ENCODE measurements at places on chromosomes 3 and 15. TPM values are rescaled to one million over a fixed set of nuclear protein-coding genes. Genes with fewer than 3 reads are reported as not detected.

The PLA2G4E gene
- 0.08 TPM for total RNA-seq

DNA sequence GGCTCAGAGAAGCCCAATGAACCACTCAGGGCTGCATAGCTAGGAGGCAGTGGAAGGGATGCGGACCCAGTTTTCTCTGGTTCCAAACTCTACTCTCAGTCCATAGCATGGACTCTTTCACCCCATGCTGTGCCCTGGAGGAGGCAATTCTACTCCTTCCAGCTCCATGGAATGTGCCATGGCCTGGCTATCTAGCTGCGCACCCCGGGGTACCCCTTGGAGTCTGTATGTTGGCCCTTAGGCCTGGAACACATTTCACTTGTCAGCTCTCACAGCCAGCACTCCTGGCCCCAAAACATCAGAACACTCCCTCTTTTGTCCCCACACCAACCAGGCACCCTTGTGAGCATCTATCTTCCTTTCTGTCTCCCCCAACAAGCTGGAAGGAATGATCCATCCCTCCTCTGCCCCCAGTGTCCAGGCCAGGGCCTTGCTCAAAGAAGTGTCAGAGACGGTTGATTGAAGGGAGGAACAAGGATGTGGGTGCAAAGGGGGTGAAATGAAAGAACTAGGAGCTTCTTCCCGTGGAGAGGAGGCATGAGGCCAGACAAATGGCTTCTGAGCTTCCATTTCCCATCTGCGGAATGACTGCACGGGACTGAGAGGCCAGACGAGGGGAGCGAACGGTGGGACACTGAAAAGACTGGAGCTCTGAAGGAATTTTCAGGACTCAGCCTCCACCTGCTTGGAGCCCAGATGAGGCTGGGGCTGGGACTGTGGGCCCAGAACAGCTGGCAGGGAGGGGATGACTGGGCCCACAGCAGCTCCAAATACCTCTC, 2.8 kb downstream of the PRSS50 start:
- no peak for ATAC-seq

GRCh38 chr3:143531101-143531500, 317.2 kb downstream of the SLC9A9 start:
- no peak for ATAC-seq

The ZPLD1 gene
- total RNA-seq, result not detected

DNA sequence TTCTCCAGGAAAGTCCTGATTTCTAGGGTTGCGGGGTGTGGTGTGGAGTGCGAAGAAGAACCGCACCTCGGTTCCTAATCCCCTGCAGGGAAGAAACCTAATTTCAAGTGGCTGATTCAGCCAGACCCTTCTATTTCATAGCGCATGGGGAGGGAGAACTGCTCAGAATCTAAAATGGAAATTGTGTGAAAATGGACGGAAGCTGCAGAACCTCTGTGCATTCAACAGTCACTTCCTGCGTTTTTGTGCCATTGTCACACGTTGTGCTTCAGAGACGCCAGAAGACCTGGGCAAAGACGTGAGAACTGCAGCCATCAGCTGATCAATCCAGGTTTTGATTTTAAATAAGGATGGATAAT, 1.2 kb downstream of the SIDT1 start:
- no peak for ATAC-seq

The FOXB1 gene
- total RNA-seq, result not detected

DNA sequence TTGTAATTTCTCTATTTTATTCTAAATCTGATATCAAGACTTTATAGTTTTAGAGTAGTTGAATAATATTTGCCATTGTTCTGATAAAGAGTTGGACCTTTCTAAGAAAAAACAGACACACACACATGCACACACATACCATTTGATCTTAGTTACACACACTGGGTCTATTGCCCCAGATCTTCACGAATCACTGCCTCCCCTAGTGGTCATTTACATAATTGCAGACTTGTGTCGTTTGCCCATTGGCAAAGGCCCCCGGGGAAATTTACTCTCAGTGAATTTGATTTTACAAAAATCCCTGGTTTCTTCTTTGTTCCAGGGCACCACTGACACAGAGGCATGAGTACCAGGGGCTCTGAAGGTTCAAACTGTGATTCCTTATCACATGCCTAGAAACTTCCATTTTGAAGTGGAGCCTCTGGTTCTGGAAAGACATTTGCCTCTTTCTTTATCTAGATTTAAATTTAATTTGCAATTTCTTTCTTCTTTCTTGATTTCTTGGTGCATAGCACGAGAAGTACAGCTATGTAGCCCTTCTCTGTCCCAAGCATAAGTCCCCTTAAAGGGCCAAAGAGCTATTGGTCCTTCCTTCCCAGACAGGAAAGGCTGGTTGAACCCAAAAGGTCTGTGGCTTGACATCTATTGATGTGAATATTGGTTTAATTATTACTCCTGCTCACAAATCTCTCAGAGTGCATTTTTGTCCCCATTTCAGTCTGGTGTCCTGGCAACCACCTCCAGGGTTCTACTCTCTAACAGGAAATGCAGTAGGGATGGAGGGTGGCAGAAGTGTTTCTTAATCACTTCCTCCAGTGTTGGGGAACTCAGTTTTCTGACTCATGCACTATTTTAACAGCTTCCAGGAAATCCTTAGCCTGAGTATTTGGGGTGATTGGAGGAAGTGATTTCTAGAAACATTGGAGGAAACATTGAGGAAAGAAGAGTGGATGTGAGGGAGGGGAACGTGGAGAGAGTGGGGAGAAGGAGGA, 32.4 kb upstream of the SLC6A11 start:
- no peak for ATAC-seq

- no peak for ATAC-seq
Observed at GRCh38 chr15:83194528-83194927, 13.1 kb downstream of the HDGFL3 start.

GRCh38 chr3:70386846-70387245, 74.4 kb upstream of the MDFIC2 start:
- no peak for ATAC-seq

DNA sequence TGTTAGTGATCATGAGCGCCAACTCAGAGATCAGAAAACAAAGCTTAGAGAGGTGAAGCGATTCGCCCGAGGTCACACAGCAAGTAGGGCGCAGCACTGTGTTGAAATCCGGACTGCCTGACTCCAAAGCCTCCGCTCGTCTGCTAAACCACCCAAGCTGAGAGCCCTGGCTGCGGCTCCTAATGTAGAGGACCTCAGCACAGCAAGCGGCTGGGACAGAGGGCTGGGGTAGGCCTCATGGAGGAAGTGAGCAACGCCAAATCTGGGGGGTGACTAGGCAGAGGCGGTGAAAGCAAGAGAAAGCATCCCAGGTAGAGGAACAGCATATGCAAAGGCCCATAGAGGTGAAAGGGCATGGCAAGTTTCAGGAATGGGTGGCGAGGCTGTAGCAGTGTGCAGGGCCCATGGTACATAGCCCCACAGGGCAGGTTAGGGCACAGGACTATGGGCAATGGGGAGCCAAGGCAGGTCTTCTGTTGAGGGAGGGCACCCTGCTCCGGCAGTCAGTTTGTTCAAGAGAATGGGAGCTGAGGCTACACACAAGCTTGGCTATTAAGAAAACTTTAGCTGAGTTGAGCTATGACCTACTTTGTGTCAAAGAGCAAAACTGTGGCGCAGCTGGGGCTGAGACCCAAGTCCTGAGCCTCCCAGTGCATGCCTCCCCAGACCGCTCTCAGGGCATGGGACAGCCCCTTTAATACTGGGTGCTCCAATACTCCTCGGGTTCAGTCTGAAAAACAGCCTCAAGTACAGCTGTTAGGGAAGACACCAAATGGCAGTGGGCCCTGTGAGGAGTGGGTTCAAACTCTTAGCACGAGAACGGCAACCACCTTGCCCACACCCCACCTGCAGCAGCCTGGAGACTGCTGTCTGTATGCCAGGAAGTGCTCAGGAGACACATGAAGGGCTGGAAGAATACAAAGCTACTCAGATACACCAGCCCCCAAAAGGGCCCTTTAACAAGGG, 988 bp upstream of the CFAP92 start:
- no peak for ATAC-seq

DNA sequence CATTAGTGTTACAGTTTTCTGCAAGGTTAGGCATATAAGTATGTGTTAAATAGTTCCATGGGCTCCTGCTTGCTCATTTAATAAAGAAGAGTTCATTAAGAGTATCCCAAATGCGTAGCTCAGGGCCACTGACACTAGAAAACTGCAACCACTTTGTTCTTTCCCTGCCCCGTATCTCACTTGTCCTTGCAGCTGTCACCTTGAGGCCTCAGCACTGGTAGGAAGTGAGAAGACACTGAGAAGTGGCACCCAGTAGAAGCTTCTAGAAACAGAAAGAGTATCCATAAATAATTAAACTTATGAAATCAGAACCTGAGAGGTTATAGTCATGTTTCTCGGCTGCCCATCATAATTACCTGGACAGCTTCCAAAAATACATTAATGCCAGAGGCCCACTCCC, 266.0 kb downstream of the KCNMB2 start:
- no peak for ATAC-seq

GRCh38 chr3:46906471-46907058, 29.0 kb downstream of the PTH1R start:
- no peak for ATAC-seq

Data from gastroesophageal sphincter (tissue), 4 donors.